ENCODE measurements at places on chromosomes 13 and 19.

GRCh38 chr19:16068696-16069259 is 7.5 kb upstream of the TPM4 start:
- no peak for DNase-seq

GRCh38 chr13:109836629-109837607 is 50.5 kb upstream of the IRS2 start:
- DNase-seq = no peak

- DNase-seq = peak; percentile 24
These were observed 58.2 kb upstream of the XPO4 start for GRCh38 chr13:20960663-20961309.

DNA sequence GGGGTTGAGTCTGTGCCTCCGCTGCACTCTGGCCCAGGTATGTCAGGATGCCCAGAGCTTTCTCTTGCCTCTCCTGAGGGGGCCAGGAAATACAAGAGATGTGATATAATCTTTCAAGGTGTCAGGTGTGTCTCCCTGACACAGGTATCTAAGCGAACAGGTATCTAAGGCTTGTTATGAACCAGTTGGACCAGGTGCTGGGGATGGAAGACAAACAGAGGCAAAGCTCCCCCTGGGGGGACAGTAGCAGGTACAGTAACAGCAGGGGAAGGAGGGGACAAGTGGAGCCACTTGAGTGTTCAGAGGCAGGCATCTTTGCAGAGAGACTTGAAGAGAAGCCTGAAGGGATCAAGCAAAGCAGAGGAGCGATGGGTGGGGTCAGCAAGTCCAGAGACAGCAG is 2.6 kb downstream of the LENG1 start:
- no peak for DNase-seq

DNA sequence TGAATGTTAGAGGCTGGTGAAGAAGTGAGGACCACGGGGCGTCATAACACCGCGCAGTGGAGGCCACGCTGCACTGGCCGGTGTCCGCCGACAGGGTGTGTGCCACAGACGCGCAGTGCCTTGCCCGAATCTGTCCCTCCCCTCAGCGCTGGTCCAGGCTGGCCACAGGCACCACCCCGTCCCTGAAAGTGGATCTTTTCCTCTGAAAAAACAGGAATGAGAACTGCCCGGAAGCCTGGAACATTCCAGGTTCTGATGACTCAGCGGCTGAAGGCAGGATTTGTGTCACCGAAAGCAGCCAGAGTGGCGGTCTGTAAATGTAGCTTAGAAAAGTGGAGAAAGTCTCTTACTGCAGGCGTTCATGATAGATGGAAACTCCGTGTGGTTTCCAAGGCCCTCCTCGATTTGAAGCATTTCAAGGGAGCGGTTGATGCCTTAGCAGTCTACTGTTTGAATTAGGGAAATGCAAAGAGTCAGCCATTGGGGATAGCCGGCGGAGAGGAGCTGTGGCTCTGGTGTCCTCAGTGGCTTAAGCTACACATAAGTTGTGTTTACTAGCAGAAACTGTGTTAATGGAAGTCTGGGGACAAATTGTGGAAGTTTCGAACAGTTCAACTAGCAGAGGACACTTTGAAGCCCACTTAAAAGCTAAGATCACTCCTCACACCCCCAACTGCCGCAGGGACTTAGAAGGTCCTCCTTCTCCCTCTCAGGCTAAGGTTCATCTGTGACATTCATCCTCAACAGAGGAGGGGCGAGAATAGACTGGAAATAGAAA is 70.8 kb downstream of the NUFIP1 start:
- peak; percentile 56 for DNase-seq

GRCh38 chr13:100130092-100130491 is 41.2 kb downstream of the PCCA start:
- DNase-seq = no peak

- peak; percentile 41 for DNase-seq
These were observed 500 bp downstream of the ZFP30 start for GRCh38 chr19:37654629-37655300.

Data from HuH-7 (cell line).